ENCODE measurements at places on chromosomes 16 and 17.

DNA sequence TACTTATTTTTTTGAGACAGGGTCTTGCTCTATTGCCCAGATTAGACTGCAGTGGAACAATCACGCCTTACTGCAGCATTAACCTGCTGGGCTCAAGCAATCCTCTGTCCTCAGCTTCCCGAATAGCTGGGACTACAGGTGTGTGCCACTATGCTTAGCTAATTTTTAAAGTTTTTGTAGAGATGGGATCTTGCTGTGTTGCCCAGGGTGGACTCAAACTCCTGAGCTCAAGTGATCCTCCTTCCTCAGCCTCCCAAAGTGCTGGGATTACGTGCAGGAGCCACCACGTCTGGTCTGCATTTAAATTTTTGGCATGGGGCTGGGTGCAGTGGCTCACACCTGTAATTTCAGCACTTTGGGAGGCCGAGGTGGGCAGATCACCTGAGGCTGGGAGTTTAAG is 41.0 kb upstream of the INTS2 start:
- DNase-seq, result no peak

GRCh38 chr16:56814537-56815432 is 50.2 kb upstream of the SLC12A3 start:
- DNase-seq, result no peak

DNA sequence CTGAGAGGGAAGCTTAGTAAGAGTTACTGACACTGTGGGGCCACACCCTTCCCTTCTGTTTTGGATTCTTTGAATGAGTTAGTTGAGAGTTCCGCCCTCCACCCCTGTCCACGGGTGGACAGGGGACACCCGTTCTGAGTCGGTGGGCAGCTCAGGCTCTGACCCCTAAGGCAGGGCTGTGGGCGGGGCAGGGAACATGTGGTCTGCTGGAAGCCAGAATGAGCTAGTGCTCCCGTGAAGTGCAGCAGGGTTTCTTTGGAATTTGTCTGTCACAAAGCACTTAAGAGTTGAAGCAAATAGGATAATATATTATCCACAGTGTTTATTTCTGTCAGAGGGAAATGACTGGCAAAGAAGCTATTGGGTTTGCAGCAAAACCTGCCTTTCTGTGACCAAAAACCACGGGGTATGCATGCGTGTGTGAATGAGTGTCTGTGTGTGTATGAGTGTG is 90.1 kb downstream of the CLEC16A start:
- no peak for DNase-seq

DNA sequence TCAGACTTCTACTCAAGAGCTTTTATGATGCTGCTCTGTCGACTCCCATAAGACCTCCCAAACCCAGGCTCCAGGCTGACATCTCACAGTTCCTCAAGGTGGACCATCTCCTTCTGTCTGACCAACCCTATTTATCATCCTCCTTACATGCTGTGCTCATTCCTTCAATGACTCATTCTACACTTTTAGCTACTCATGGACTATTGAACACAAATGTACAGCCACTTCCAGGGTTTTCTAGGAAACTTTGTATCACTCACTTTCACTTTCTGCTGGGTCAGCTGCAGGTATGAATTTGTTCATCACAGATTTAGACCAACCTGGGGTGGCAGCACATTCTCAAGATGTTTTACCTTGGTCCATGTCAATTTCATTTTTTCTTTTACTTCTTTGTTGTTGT is 162.4 kb upstream of the FAM20A start:
- no peak for DNase-seq

Data from CD4-positive, alpha-beta T cell treated with Interleukin-17A for 4 hours (primary cell).